Activated CD8-positive, alpha-beta T cell treated with anti-CD3 and anti-CD28 coated beads for 36 hours (primary cell): ENCODE measurements at places on chromosomes 1 and 21. TPM values are rescaled to one million over a fixed set of nuclear protein-coding genes. Genes with fewer than 3 reads are reported as not detected.

SMIM1 gene
- 1.5 TPM for total RNA-seq

ESPN gene
- 0.99 TPM for total RNA-seq

HMGN1 gene
- 416 TPM for total RNA-seq

HSPB7 gene
- total RNA-seq: not detected

SPRR2A gene
- not detected for total RNA-seq

PRAMEF8 gene
- total RNA-seq: not detected

MECR gene
- total RNA-seq: 43.5 TPM

SPRR2E gene
- not detected for total RNA-seq
